Natural killer cell treated with Interleukin-12 subunit alpha and Interleukin-12 subunit beta and Interleukin-15 and Interleukin-18, amount 100 ng/mL, for 72 hours (primary cell): ENCODE measurements at places on chromosomes 1 and 21. TPM values are rescaled to one million over a fixed set of nuclear protein-coding genes. Genes with fewer than 3 reads are reported as not detected.
A peak's percentile ranks its signal among the peaks of the same experiment; 100 is the strongest.

- no peak overlapping the region for H3K4me3 ChIP-seq
- H3K4me1 ChIP-seq = peaks cover 5% of the 10 kb centered on the region
- no peak for DNase-seq
- no peak overlapping the region for H3K27ac ChIP-seq
- H3K27me3 ChIP-seq = peaks cover 13% of the 10 kb centered on the region
Measured at GRCh38 chr1:4019606-4020331, 119.7 kb upstream of the C1orf174 start.

GRCh38 chr1:53573931-53574330 is 114.7 kb downstream of the DMRTB1 start:
- H3K36me3 ChIP-seq = no peaks in the 10 kb centered on the region
- peaks cover 8% of the 10 kb centered on the region for H3K4me1 ChIP-seq
- no peak overlapping the region for H3K4me3 ChIP-seq
- no peak overlapping the region for H3K27ac ChIP-seq

GRCh38 chr21:42568866-42569731 is 55.4 kb downstream of the SLC37A1 start:
- no peak overlapping the region for H3K4me3 ChIP-seq
- H3K36me3 ChIP-seq = peaks cover 11% of the 10 kb centered on the region
- no peak for DNase-seq

GRCh38 chr21:42835611-42836401 is 43.5 kb downstream of the WDR4 start:
- DNase-seq = no peak
- H3K4me1 ChIP-seq = peaks cover 22% of the 10 kb centered on the region
- peaks cover 14% of the 10 kb centered on the region for H3K27me3 ChIP-seq
- H3K4me3 ChIP-seq = no peak overlapping the region

DNA sequence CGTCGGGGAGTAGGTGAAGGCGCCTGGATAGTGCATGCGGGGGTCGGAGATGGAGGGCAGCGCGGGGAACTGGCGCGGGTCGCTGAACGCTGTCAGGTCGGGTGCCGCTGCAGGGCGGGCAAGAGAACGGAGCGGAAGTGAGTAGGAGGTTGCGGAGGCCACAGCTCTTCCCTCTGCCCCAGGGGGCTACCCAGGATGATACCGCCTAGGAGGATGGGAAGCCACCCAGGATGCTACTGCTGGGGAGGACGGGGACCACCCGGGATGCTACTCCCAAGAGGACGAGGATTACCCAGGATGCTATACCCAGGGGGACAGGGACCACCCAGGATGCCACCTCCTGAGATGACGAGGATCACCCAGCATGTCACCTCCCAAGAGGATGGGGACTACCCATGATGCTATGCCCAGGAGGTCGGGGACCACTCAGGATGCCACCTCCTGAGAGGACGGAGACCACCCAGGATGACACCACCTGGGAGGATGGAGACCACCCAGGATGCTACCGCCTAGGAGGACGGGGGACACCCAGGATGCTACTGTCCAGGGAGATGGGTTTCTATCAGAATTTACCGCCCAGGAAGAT is 123.8 kb downstream of the CLIC6 start:
- H3K4me1 ChIP-seq = peaks cover 3% of the 10 kb centered on the region
- H3K36me3 ChIP-seq = peaks cover 6% of the 10 kb centered on the region
- H3K4me3 ChIP-seq = no peak overlapping the region
- H3K27me3 ChIP-seq = no peaks in the 10 kb centered on the region
- no peak for DNase-seq

- no peak for DNase-seq
- H3K36me3 ChIP-seq = no peaks in the 10 kb centered on the region
- H3K27ac ChIP-seq = no peak overlapping the region
- H3K27me3 ChIP-seq = no peaks in the 10 kb centered on the region
- H3K4me1 ChIP-seq = no peaks in the 10 kb centered on the region
Measured at GRCh38 chr1:214386747-214387146, 105.8 kb downstream of the SMYD2 start.

DNA sequence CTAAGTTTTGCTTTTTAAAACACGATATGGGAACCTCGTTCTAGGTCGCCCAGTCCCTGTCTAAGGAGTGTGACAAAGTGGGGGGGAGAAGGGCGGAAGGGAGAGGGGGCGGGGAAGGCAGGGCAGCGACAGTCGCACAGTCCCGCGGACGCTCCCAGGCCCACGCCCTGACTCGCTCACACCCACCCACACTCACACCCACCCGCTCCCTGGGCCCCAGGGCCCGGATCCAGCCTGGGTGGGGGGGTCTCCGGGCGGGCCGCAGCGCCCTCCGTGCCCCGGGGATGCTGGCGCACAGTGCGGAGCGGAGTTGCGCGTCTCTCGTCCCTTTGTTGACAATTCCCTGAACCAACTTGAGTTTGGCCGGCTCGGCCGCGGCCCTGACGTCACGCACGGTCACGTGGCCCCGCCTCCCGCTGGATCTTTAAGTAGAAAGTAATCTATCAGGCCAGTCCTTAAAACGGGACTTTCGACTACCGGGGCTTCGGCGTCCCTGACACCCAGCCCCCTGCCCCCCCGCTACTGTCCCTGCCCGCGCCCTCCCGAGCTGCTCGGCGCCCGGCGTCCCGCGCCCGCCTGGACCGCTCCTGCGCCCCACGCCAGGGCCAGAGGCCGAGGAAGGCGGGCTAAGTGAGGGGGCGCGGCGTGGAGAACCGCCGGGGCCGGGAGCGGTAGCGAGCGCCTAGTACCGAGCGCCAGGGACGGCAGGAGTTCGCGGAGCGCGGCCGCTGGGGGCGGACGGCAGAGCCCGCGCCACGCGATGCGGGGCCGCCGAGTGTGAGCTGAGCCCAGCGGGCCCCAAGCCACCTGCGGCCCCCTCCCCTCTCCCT is at the start of gene FOXD3:
FOXD3 (plus strand) TSS at position 454 of the 830 bp plus-strand sequence. CDS start 492 bp downstream, outside the sequence.
- H3K4me1 ChIP-seq = peaks cover 32% of the 10 kb centered on the region
- DNase-seq = no peak
- peak within 1 kb of the TSS; percentile 63 for H3K27ac ChIP-seq
- H3K36me3 ChIP-seq = peaks cover 25% of the 10 kb centered on the region
- H3K4me3 ChIP-seq = peak within 1 kb of the TSS; percentile 80

DNA sequence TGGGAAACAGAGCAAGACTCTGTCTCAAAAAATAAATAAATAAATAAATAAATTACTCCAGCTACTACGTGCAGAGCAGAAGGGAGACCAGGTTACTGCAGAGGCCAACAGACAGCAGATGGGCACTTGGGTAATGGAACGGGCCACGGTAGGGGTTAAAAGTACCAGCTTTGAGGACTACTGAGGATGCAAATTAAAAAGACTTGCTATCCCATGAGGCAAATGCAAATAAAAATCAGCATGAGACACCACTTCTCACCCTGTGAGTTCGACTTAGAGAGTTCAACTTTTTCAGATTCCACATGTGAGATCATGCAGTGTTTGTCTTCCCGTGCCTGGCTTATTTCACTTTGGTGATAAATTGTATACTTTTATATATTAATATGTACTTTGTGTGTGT is 6.6 kb downstream of the SLC2A5 start:
- H3K36me3 ChIP-seq = no peaks in the 10 kb centered on the region
- no peak overlapping the region for H3K4me3 ChIP-seq
- H3K4me1 ChIP-seq = peaks cover 3% of the 10 kb centered on the region

GRCh38 chr1:205693421-205693991 is 13.2 kb upstream of the SLC45A3 start:
- no peak overlapping the region for H3K27ac ChIP-seq
- no peak overlapping the region for H3K4me3 ChIP-seq
- H3K4me1 ChIP-seq = peaks cover 3% of the 10 kb centered on the region
- no peak for DNase-seq

DNA sequence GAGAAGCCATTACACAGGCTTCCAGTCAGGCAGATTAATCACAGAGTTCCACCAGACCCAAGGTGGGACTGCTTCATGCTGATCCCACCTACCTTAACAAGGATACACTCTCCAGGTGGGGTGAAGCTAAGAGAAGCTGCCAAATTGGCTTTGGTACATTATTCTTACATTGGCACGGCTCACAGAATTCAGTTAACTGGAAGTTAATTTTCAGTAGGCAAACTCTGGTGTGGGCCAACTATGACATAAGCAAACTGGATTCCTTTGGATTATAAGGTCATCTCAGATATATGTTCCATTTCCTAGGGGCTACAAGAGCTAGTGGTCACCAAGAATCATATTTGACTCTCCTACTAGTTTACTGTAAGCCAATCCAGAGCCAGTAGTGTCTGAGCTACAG is 448.8 kb upstream of the BEND5 start:
- H3K36me3 ChIP-seq = no peaks in the 10 kb centered on the region
- DNase-seq = no peak
- no peaks in the 10 kb centered on the region for H3K27me3 ChIP-seq

DNA sequence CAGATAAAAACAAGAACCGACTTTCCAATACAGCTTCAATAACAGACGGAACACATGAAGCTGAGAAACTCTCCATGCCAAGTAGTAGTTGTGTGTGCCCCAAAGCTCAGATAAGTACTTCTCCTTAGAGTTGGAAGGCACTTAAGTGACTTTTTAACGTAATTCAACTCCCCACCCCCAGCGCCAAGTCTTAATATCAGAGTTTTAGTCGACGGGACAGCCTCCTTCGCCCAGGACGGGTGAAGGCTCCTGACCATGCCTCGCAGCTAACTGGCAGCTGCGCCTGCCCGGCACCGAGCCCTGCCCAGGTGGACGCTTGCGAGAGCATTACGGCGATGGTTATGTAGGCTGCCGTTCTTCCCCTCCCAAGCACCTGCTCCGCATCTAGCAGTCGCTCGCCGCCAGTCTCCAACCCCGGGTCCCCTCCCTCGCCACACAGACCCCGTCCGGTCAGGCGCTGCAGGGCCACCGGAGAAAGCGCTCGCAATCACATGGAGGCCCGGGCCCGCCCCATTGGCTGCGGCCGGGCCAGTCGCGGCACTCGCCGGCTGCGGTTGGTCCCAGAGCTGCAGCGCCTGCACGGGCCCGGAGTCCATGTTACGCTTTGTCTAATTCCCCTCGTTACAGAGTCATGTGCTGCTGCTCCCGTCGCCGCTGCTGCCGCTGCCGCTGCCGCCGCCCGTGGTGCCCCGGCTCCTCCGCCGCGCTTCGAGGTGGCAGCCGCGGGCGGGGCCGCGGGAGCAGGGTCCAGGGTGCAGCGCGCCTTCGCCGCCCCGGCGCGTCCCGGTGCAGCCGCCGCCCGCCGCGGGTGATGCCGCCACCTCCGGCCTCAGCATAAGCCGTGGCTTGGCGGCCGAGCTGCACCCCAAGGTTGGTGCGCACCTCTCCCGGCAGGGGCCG is at the start of gene LRRC8D:
LRRC8D (plus strand) TSS at position 611 of the 900 bp plus-strand sequence. CDS start 112,037 bp downstream, outside the sequence.
- peak within 1 kb of the TSS; percentile 85 for H3K27ac ChIP-seq
- peak; percentile 89 for DNase-seq
- H3K36me3 ChIP-seq = no peaks in the 10 kb centered on the region
- peaks cover 28% of the 10 kb centered on the region for H3K4me1 ChIP-seq
- peak within 1 kb of the TSS; percentile 88 for H3K4me3 ChIP-seq
- peaks cover 4% of the 10 kb centered on the region for H3K27me3 ChIP-seq

DNA sequence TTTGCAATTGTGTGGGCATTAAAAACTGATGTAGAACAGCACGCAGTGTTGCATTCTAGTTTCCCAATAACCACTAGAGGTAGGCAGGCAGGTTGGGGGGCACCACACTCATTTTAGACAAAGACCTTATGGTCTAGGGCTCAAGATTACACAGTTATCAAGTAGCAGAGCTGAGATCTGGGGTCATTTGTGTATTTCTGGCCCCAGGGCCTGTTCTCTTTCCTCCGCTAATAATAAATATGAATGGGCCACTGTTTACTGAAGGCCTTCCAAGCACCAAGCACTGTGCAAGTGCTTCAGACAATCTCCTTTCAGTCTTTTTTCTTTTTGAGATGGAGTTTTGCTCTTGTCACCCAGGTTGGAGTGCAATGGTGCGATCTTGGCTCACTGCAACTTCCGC is 23.9 kb downstream of the LDLRAD2 start:
- H3K27ac ChIP-seq = no peak overlapping the region
- no peak overlapping the region for H3K4me3 ChIP-seq
- H3K27me3 ChIP-seq = no peaks in the 10 kb centered on the region
- no peaks in the 10 kb centered on the region for H3K4me1 ChIP-seq

DNA sequence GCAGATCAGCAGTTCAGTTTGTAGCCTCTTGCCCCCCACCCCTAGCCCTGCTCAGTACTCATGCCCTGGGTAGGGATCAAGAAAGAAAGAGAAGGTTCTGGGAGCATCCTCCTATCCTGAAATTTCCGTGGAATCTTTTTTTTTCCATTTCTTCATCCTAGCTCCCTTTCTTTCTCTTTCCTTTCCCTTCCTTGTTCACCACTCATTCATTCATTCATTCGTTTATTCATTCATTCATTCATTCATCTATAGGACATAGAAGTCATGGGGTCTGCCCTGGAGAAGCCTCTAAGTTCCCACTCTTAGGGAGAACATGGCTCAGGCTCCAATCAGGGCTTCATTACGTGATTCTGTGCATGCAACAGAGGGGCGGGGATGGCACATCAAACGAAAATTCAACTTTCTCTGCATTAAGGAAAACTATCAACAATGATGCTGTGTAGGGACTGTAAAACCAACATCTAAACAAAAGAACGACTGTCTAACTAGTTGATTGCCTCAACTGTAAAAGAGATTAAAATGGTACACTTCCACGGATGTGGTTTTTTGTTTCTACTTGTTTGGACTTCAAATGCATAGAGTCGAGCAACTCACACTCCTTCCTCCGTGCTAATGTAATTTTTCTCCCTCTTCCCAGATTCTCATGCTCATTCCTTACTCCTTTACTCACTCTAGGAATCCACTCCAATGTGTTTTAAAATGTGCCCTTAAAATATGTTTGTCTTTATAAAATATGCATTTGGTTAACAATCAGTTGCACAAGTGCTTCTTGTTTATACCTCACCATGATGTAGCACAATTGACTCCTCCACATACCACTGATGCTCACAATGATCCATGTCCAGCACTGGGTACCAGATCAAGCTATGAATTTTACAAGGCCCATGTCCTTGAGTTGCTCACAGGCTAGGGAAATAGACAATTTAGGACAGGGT is 101.2 kb upstream of the SLC2A1 start:
- peaks cover 33% of the 10 kb centered on the region for H3K4me1 ChIP-seq
- peaks cover 6% of the 10 kb centered on the region for H3K36me3 ChIP-seq
- DNase-seq = no peak
- peak overlapping the region; percentile 11 for H3K4me3 ChIP-seq

- H3K4me3 ChIP-seq = no peak overlapping the region
- no peaks in the 10 kb centered on the region for H3K36me3 ChIP-seq
- H3K27ac ChIP-seq = no peak overlapping the region
- H3K27me3 ChIP-seq = peaks cover 3% of the 10 kb centered on the region
- no peaks in the 10 kb centered on the region for H3K4me1 ChIP-seq
- no peak for DNase-seq
Measured at GRCh38 chr21:31117128-31117916, 79.0 kb upstream of the KRTAP19-8 start.

GRCh38 chr1:22562584-22563583 is at the start of gene EPHA8:
EPHA8 (plus strand) TSS chr1:22563489; CDS start chr1:22563636, 147 bp downstream.
- H3K4me1 ChIP-seq = peaks cover 4% of the 10 kb centered on the region
- no peak within 1 kb of the TSS for H3K4me3 ChIP-seq
- no peak within 1 kb of the TSS for H3K27ac ChIP-seq
- peaks cover 32% of the 10 kb centered on the region for H3K27me3 ChIP-seq
- no peak for DNase-seq
- H3K36me3 ChIP-seq = no peaks in the 10 kb centered on the region

Gene CELA2A
- not detected for total RNA-seq

Gene GFI1
- 78.5 TPM for total RNA-seq

Gene LCE1A
- not detected for total RNA-seq

Gene RNF223
- not detected for total RNA-seq

Gene PRR9
- not detected for total RNA-seq

Gene NUP210L
- total RNA-seq = not detected

Gene FMO3
- total RNA-seq = not detected

Gene PROK1
- total RNA-seq = 0.21 TPM

Gene GLMP
- 19.6 TPM for total RNA-seq

Gene OR2T35
- not detected for total RNA-seq

Gene ENO1
- total RNA-seq = 2,254 TPM

Gene EPS8L3
- total RNA-seq = not detected

Gene FCGR2B
- total RNA-seq = 0.83 TPM
